ENCODE measurements at places on chromosomes 7 and 10.

DNA sequence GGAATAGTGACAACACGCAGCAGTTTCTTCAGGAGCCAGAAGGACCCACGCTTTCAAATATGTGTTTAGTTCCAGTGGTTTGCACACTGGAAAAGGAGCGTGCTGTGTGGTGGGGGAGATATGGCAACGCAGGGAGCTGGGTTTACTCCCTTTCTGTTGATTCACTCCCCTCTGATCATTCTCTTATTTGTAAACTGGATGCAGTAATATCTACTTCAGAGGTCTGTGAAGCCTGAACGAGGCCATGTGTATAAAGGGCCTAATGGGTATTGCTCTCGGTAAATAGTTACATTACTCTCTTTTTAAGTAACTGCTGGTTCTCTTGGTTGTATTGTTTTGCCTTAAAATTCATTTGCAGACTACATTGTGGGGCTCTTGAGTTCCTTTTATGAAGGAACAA lies 19.2 kb downstream of the RBM17 start:
- DNase-seq = no peak

GRCh38 chr10:44195112-44196007 lies 189.5 kb downstream of the CXCL12 start:
- DNase-seq = peak; percentile 92

DNA sequence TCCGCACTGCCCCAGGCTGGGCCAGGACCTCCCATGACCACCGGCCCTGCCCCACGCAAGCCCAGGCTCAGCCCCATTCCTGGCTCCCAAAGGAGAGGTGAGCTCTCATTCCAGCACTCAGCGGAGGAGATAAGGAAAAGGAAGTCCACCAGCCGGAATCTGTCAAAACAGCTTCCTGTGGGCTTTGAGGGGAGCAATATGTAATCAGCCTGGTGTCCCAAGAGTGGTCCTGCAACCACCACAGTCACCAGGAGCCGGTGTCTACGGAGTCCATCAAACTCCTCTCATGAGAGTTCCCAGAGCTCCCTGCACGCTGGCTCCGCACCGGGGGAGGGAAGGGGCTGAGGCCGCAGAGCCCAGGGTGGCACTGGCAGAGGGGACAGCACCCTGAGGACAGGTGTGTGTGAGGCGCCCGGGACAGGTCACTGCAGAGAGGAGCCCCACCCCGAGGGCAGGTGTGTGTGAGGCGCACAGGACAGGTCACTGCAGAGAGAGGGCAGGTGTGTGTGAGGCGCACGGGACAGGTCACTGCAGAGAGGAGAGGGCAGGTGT lies 57.9 kb downstream of the STK32C start:
- DNase-seq = no peak

DNA sequence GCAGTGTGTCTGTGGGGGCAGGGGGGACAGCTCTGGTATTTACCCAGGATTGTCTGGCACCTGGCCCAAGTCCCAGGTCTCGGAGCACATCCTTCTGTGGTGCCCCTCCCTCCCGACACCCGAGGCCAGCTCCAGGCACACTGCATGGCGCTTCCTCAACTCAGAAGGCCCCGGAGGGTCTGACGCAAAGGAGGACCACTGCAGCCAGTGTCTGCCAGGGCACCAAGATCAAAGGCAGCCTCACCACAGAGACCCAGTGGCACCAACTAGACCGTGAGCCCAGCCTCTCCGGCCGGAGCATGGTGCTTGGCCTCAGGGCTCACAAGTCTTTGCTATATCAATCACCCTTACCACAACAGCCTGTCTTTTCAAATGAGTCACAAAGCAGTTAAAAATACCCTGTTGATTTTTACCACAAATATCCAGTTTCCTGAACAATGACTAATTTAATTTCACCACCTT lies 99.3 kb upstream of the DDC start:
- peak; percentile 42 for DNase-seq

GRCh38 chr10:50437248-50437647 lies 185.9 kb upstream of the ASAH2 start:
- DNase-seq = no peak

GRCh38 chr7:3482147-3482921 lies 181.3 kb downstream of the SDK1 start:
- peak; percentile 59 for DNase-seq

DNA sequence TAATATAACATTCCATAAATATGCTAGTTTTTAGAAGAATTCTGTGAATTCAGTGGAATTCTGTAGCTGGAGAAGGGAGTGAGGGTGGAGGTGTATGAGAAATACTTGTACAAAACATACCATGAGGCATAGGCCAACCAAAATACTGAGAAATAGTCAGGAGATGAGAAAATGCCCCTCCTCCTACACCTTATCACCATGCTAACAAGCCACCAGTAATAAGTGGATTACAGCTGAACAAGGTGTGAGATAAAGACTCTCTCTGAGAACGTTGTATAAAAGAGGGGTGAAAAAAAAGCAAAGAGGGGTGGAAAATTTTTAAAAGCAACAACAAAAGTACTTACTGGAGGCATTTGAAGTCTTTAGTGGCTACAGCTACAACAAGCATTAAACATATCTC lies 90.4 kb upstream of the IGFBP3 start:
- DNase-seq = no peak

DNA sequence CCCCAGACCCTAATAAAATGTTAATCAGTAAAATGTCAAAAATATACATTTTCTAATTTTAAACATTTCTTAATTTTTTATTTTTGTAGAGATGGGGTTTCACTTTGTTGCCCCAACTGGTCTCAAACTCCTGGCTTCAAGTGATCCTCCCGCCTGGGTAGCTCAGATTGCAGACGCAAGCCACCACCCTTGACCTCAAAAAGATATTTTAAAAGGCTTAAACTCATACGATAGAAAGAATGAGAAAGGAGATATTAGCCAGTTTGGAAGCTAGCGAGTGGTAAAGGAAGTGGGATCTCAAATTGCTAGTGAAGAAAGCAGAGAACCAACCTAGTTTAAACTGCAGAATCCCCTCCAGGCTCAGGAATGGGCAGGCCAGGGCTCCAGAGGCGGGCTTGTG lies 4.5 kb downstream of the WIPI2 start:
- DNase-seq = no peak

DNA sequence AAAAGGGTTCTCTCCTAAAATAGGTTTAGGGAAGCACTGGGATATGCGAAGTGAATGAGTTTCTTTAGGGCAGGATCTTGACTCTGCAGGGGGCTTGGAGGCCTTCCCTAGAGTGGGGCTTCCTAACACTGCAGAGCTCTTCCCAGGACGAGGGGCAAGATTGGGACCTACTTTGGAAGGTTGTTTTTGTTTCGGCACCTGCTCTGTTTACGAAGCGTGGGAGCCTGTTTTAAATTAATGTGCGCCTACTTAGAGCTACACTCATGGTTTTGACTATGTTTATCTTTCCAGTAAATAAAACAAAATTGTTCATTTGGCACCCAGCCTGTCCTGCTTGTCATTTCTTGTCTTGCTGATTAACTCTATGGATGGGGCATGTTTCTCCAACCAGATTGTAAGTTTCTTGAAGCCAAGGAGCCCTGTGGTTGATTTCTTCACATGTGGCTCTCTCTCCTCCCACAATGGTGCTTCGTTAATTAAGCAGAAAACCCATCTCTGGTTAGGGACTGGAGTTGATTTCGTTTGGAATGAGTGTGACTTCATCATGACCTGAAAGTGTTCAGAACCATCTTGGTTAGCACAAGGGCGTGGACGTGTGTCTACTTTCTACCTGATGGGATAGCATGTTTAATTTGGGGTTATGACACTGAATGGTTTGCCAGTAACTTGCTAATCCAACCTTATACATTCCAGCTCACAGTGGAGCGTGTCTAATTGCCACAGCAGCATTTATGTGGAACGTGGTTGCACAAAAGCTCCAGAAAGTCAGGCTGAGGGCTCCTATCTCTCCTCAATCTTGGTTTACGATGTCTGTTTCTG lies 98.1 kb downstream of the TCF7L2 start:
- no peak for DNase-seq

GRCh38 chr10:126101736-126102135 lies 205.4 kb downstream of the FANK1 start:
- no peak for DNase-seq

DNA sequence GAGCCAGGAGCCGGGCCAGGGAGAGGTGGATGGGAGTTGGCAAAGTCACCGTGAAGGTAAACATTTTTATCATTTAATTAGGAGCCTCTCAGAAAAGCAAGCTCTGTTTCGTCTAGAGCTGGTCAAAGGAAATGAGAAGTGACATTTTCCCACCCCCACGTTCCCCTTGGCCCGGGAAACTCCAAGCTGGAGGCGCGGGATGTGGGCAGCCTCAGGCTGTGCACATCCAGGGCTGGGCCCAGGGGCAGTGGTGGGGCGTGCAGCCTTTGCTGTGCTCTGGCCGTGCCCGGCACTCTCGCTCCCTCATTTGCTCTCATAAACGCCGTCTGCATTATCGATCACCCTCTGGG lies 135.6 kb upstream of the RET start:
- DNase-seq = no peak

- peak; percentile 40 for DNase-seq
These were observed 48.4 kb downstream of the TES start for GRCh38 chr7:116258734-116259133.

DNA sequence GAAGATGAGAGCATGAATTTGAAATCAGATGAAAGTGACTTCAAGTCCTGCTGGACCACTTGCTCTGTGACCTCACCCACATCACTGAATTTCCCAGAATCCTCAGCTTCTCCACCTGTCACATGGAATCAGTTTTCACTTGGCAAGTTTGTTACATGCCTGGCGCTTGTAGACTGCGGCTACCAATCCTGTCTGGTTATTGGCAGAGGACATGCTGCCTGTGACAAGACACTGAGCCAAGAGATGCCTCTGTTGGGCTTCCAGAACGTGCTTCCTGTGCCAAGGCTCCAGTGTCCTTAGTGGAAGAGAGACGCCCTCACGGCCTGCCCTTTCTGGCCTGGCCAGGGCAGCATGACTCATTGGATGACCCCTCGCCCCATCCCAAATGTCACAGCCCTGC lies 4.4 kb upstream of the MYL10 start:
- DNase-seq = no peak
